Mesenchymal stem cell (in vitro differentiated cells and primary cell): ENCODE measurements at places on chromosomes 2 and 18.

DNA sequence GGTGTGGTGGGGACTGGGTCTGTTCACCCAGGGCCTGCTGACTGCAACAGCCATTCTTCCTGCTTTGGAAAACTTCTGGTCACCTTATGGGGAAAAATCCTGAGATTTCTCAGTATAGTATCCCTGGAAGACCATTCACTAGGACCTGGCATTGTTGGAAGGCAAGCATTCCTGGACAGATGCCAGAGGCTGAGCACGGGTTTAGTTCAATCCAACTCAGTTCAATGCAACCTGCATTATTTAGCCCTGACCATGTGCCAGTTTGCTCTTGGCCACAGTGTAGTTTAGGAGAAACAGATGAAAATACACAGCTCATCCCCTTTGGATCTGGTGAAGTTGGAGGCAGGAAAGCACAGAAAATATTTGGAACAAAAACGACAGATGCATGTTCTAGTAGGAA, 95.9 kb downstream of the LPIN1 start:
- H3K27ac ChIP-seq = no peak overlapping the region
- no peak for DNase-seq
- no peaks in the 10 kb centered on the region for H3K27me3 ChIP-seq

GRCh38 chr2:177537636-177538035, 145.1 kb downstream of the AGPS start:
- DNase-seq = no peak
- no peaks in the 10 kb centered on the region for H3K4me1 ChIP-seq
- H3K27ac ChIP-seq = no peak overlapping the region
- H3K36me3 ChIP-seq = peaks cover 5% of the 10 kb centered on the region

GRCh38 chr2:151827564-151828142, 568 bp downstream of the ARL5A start:
- H3K27me3 ChIP-seq = no peaks in the 10 kb centered on the region
- H3K4me1 ChIP-seq = peaks cover 7% of the 10 kb centered on the region
- peak overlapping the region; percentile 90 for H3K4me3 ChIP-seq
- no peaks in the 10 kb centered on the region for H3K36me3 ChIP-seq
- DNase-seq = peak; percentile 48

- peak overlapping the region; percentile 26 for H3K4me3 ChIP-seq
- no peaks in the 10 kb centered on the region for H3K27me3 ChIP-seq
- peak overlapping the region; percentile 87 for H3K27ac ChIP-seq
These were observed 183.1 kb downstream of the C1D start for GRCh38 chr2:67879586-67880290.

- no peak for DNase-seq
- no peak overlapping the region for H3K4me3 ChIP-seq
- no peak overlapping the region for H3K27ac ChIP-seq
- H3K4me1 ChIP-seq = no peaks in the 10 kb centered on the region
These were observed 50.4 kb downstream of the CTAGE1 start for GRCh38 chr18:22367303-22367702.

DNA sequence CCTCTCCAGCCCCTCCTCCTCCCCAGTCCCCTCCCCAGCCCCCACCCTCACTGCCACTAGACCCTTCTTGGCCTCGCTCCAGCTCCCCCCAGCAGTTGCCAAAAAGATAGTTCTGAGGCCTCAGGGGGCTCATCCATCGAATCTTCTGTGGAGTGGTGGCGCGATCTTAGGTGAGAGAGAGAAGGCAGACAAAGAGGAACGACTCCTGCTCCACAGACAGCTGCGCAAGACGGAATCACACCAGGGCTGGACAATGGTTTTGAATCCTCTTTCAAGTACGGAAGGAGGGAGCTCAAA, 68.1 kb downstream of the LAMA3 start:
- no peaks in the 10 kb centered on the region for H3K27me3 ChIP-seq
- no peak for DNase-seq
- H3K36me3 ChIP-seq = peaks cover 33% of the 10 kb centered on the region
- H3K4me3 ChIP-seq = no peak overlapping the region
- H3K4me1 ChIP-seq = no peaks in the 10 kb centered on the region

DNA sequence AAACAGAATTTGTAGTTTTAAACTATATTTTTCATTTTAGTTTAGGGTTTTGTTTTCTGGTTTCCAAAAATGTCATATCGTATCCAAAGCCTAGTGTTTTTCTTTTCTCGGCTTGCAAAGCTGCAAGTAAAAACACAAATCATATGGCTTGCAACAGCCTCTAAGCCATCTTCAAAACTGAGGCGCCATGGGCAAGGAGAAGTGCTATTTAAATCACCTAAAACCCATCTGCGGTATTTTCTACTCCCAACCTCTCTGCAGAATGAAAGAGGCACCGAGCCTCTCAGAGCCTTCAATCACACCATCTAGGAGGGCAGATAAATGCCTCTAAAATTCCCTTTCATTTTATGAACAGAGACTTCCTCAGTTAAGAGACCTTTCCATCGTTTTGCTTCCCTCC, 25.2 kb downstream of the FECH start:
- no peaks in the 10 kb centered on the region for H3K4me1 ChIP-seq
- no peak overlapping the region for H3K27ac ChIP-seq
- H3K4me3 ChIP-seq = no peak overlapping the region
- DNase-seq = no peak
- peaks cover 21% of the 10 kb centered on the region for H3K36me3 ChIP-seq

DNA sequence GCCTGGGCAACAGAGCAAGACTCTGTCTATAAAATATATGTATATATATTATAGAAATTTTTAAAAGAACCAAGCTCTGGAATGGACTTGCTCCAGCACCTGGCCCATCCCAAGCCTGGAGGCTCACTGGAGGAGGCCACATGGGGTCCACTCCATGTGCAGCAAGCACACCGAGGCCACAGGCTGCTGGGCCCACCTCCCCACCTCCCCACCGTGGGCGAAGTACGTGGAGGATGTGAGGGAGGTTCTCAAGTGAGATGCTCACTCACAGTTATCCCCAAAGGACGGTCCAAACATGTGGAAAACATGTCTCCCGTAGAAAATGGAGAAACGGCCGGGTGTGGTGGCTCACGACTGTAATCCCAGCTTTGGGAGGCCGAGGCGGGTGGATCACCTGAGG, 13.9 kb upstream of the RAB17 start:
- no peak for DNase-seq
- no peak overlapping the region for H3K4me3 ChIP-seq
- no peaks in the 10 kb centered on the region for H3K27me3 ChIP-seq
- no peaks in the 10 kb centered on the region for H3K36me3 ChIP-seq

DNA sequence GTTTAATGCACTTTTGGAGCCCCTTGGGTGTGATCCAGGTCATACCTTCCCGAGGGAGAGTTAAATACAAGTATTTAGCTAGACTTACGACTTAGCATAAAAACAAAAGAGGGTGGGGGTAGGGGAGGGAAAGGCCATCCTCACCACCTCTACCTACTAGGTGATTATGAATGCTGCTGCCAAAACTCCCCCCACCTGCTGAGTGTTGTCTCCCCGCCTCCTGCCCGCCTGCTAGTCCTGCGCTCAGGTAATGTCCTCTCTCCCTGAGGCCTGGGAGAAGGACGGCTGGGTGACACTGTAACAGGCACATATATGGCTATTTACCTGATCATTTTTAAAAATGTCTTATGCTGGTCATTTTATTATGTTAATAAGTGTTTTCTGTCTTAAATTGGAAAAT, 3.0 kb upstream of the NCKAP5 start:
- DNase-seq = no peak
- H3K4me3 ChIP-seq = no peak overlapping the region
- peaks cover 3% of the 10 kb centered on the region for H3K27me3 ChIP-seq
- no peaks in the 10 kb centered on the region for H3K36me3 ChIP-seq
- peaks cover 8% of the 10 kb centered on the region for H3K4me1 ChIP-seq

DNA sequence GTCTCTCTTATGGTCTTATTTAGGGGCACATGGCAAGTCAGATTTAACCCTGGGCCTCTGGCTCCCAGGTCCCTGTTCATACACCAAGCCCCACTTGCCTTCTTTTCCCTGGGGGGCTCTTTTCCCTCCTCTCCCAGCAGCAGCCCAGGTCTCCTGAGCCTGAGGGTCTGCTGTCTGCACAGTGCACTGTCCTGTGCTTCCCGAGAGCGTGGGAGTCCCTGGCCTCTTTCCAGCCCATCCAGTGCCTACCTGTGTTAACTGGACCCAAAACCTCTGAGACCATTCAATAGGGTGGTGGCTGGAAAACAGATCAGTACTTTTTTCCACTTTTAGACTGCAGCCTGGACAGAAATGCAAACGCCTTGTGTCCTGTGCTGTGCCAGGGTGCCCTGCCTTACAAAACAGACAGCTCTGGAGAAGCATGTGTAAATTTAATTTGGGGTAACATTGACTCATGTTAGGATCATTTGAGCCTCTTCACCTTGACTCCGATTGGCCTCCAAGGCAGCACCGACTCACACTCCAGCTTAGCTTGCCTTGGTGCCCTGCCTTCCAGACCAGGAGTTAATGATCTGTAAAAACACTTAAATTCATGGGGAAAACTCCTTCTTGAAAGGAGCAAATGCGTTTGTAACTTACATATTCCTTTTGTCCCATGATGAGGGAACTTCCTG, 34.3 kb downstream of the TWIST2 start:
- no peak for DNase-seq
- H3K27me3 ChIP-seq = no peaks in the 10 kb centered on the region
- no peaks in the 10 kb centered on the region for H3K36me3 ChIP-seq
- H3K4me1 ChIP-seq = peaks cover 16% of the 10 kb centered on the region
- H3K4me3 ChIP-seq = peak overlapping the region; percentile 41
